ENCODE measurements at places on chromosomes 6 and 20.

- no peak for DNase-seq
These were observed 17.4 kb downstream of the SPINT3 start for GRCh38 chr20:45497971-45498494.

- no peak for DNase-seq
These were observed 111.6 kb downstream of the BFSP1 start for GRCh38 chr20:17419479-17420041.

DNA sequence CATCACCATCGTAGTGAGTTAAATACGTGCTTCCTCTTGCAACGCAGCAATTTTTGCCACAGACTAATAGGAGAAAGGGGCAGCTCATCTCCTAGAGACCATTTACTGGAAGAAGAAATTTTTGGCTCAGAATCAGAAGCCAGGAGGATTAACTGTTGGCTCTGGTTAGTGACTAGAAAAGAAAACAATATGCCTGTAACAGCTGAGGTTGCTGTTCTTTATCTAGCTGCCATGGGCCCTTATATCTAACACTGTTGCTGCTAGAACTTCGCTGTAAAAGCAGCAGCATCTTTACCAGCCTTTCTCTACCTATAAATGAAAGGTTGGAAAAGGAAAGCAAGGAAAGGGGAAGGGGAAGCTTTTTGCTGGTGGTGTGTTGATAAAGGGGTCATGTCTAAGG lies 65.9 kb downstream of the FAM135A start:
- no peak for DNase-seq

DNA sequence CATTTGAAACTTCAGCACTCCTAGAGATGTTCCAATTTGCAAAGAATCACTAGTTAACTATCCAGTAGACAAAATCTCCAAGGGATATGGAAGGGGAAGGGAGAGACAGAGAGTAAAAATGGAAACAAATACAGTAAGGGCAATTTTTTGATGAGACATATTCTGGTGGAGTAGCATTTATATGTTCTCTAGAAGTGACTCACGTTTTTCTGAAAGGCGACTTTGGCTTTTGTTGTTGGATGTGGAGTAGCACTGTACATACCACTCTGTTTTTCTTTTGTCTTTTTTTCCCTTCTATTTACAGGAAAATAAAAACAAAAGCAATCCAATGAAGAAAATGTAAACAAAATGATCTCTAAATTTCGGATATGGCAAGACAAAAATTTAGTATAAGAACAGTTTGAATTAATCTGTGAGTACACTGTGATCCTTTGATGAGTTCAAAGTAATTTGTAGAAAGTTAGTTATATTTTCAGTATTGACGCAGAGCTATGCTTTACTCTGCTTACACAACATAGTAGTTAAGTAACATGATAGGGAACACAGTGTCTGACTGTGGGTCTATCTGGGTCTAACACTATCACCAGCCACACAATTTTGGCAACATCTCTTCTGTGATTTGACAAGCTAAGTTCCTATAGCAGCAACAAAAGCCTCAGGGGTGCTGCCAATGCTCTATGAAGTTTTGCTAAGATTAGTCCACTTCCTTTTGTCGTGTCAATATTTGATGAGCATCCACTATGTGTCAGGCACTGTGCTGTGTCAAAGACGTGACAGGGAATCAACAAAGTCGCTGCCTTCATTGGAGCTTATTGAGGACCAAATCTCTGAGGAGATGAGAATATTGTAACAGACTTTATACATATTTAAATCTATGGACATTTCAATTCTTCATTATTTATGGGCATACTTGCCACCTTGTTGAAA lies 27.3 kb upstream of the TAGAP start:
- DNase-seq: no peak

DNA sequence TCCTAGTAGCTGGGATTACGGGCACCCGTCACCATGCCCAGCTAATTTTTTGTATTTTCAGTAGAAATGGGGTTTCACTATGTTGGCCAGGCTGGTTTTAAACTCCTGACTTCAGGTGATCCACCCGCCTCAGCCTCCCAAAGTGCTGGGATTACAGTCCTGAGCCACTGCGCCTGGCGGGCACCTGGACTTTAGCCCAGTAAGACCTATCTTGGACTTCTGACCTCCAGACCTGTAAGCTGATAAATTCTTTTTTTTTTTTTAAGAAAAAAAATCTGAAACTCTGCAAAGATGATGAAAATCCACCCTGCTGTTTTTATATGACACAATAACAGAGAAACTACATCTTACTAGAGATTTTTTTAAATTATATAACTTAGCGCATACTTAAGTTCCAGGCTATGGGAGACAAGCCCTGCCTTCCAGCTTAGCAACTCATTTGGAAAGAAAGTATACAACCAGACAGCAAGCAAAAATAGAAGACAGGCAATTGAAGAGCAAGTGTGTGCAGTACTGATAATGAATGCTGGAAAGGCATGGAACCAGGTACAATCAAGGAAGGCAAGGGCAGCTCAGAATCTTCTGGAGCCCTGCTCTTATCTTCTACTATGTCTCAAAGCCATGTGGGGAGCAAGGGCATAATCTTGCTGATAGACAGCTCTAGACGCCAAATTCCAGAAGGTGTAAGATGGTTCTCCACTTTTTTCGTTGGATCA lies 104.2 kb downstream of the CD83 start:
- no peak for DNase-seq

DNA sequence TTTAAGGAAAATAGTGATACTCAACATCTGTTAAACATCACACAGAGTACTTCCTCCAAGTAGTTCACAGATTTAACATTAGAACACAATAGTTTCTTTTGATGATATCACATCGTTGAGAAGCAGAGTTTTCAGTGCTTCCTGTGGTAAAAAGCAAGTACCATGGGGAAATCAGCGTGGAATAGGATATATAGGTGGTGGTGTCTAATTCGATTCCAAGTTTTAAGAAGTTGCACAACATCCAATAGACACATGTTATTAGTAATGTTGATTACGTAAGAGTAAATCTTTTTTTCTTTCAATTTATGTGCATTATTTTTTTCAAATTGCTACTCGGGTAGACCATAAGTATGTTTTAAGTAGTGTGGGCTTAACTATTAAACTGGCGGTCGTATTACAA lies 360.7 kb downstream of the NKAIN2 start:
- DNase-seq: no peak

- peak; percentile 60 for DNase-seq
These were observed 181.6 kb upstream of the RGS17 start for GRCh38 chr6:153312634-153313033.
